ENCODE measurements at places on chromosomes 2 and 18. TPM values are rescaled to one million over a fixed set of nuclear protein-coding genes. Genes with fewer than 3 reads are reported as not detected.

DNA sequence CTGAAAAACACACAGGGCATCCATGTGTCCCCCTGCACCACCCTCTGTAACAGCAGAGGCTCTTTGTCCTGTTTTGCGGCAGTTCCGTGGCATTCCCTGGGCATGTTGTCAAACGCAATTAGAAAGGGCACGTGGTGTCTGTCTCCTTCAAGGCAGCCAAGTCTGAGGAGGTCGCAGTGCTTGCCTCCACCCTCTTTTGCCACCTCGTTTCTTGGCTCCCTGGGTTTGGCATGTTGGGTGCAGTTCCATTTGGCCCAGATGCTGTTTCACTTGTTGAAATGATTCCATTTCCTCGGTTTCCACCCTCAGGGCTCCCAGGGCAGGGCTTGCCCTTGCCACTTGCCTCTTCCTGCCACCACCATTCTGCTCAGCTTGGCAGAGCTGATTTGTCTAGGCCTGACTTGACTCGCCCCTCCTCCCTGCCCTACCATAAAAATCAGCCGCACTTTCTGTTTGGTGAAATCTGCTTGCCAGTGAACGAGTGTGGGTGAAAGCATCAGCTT is 12.4 kb downstream of the CCL20 start:
- no peak for DNase-seq

GRCh38 chr2:192194265-192194865 is 368 bp downstream of the TMEFF2 start:
- DNase-seq: no peak

MYO1B gene
- 110 TPM for polyA plus RNA-seq

GRCh38 chr2:146982393-146982846 is 862.4 kb upstream of the ACVR2A start:
- DNase-seq: peak; percentile 13

FAM117B gene
- polyA plus RNA-seq: 2.0 TPM

VSNL1 gene
- polyA plus RNA-seq: 0.86 TPM

VWA3B gene
- polyA plus RNA-seq: not detected

- DNase-seq: no peak
These were observed 3.1 kb downstream of the RPRD1A start for GRCh38 chr18:36064027-36064808.

GRCh38 chr2:55225481-55226020 is 6.5 kb downstream of the CLHC1 start:
- DNase-seq: no peak

DNA sequence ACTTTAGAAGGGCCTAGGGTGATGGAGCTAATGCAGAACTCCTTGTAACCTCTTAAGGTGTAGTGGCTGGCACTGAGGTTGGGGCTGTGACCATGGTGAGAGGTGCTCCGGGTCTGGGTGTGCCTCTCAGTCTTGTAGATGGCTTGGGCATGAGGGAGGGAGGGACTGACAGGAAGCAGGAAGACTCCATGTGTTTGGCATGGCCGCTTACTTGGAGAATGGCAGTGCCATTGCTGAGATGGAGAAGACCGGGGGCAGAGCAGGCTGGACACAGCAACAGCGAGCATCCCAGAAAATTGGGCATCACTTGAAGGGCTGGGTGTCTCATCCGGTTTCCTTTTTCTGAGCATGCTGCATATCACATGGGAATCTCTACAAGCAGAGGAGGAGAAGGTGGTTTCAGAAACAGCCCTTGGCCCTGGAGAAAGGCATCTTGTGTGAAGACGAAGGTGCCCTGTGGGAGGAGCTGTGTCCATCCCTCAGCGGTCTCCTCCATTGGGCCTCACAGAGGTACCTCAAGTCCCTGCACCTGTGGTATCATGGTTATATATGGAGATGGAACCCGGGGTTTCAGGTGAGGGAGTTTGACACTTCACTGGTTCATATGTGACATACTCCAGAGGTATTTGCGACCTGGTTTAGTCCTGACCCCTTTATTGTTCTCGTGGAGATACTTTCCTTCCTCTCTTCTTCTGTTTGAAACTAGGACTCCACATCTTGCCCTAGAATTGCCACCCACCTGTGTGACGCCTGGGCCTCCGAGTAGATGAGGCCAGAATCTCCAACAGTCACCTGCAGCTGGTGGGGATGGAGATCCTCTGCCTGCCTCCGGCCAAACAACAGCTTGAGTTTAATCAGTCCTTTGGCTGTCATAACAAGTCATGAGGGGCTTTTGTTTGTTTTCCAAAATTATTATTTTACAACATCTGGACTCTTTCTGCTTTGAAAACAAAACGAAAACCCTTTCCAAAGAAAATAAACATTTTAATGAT is 45.6 kb downstream of the INPP4A start:
- DNase-seq: no peak

MRPL44 gene
- 24.3 TPM for polyA plus RNA-seq

DNA sequence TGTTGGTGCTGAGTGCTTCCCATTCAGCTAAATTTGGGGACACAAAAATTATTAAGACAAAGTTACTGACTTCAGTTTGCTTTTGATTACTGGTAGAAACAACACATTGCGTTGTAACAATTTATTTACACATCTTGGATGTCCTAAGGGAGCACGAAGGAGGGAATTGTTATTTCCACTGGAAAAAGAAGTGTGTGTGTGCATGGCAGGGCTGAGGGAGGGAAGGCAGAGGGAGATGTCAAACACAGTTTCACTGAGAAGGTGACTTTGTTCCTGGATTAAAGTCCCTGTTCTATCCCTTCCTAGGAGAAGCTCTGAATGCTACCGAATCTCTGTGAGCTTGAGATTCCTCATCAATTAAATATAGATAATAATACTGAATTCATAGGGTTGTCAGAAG is 3.8 kb upstream of the CDH20 start:
- DNase-seq: no peak

IL37 gene
- polyA plus RNA-seq: not detected

- DNase-seq: no peak
These were observed 440.9 kb upstream of the UBE2E3 start for GRCh38 chr2:180539541-180539940.

GRCh38 chr2:43107679-43108078 is 118.7 kb downstream of the ZFP36L2 start:
- no peak for DNase-seq
